ENCODE measurements at places on chromosomes 12 and 14.

DNA sequence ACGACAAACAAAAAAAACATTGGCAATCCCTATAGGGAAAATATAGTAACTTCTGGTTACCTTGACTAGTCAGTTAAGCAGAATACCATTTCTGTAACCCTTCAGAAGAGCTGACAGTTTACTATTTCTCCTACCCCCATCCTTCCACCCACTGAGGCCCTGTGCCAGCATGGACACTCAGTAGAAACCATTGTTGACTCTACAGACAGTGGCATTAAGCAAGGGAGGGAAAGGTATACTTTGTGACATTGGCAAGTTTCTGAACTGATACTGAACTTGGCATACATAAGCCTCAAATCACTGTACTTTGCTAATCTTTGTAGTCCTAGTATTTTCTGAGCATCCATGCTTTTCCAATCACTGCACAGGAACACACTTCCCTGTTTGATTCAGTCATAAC lies 33.4 kb upstream of the VSX2 start:
- no peak for DNase-seq

DNA sequence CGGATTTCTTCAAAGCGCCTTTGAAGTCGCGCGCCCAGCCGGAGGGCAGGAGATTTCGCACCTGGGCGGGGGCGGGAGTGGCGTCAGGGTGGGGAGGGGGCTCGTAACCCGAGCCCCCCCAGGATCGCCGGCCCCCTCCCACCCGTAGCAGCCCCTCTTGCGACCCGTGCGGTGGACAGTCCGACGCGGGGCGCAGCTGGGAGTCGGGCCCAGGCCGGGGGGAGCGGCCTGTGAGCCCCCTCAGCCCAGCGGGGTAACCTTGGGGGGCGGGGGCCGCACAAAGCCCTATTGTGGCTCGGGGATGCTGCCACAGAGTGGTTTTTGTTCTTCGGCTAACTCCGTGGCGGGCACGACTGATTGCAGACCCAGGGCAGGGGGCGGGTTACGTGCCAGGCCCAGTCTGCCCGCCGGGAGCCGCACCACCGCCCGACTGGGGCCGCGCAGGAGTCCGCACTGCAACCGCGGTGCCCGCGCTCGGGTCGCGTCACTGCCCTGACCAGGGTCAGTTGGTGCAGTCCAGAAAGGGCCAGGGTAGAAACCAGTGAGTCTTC lies 4.2 kb upstream of the AAAS start:
- peak; percentile 7 for DNase-seq

DNA sequence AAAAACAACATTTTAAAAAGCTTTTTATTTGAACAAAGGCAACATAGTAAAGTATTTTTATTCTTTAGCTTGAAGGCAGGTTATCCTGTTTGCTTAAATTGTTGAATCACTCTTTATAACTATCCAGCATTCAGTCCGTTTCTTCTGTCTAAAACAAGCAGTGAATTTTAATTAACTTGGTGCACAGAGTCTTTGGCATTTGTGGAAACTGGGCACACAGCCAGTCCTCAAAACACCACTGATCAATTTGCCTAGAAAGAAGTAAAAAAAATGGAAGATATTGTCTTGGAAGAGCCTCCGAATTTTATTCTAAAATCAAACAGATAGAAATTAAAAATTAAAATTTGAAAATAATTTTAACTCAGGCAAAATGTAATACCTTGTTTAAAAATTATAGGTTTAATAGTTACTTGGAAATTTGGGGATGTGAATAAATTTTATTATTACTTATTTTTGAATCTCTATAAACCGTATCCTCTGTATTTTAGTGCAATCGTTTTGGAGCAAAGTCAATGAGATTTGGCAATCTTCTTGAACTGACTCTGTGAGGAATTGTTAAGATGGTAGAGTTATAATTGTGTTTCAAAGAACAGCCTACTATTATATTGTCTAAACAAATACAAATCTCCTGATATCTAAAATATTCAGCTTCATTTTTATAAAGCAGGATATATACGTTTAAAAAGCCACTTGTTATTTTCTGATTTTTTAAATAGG lies 927.0 kb downstream of the SLC16A7 start:
- DNase-seq: no peak

GRCh38 chr14:50726372-50727107 lies 58.4 kb upstream of the SAV1 start:
- DNase-seq: peak; percentile 50

- no peak for DNase-seq
These were observed 13.6 kb downstream of the PLEKHG3 start for GRCh38 chr14:64717870-64718269.

DNA sequence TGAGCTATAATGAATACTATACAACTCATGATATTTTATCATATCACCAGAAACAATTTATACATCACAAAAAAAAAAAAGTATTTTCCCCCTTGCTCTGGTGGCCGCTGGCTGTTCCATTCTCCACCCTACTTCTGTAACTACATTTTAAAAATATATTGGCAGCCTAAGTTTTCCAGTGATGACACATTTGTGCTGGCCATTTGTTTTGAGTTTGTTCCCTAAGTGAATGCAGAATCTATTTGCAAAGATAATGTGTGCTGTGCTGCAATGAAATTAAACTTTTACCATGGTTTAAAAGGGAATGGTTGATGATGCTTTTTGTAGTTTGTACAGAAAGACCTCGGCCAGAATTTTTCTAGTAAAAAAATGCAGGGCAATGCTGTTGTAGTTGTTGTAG lies 1092.8 kb downstream of the TMTC2 start:
- DNase-seq: no peak

- no peak for DNase-seq
These were observed 4.9 kb upstream of the CS start for GRCh38 chr12:56304872-56305590.

- DNase-seq: no peak
These were observed 14.4 kb upstream of the MLXIP start for GRCh38 chr12:122064025-122064777.

GRCh38 chr12:131561051-131561450 lies 149.8 kb upstream of the SFSWAP start:
- no peak for DNase-seq
